ENCODE measurements at places on chromosomes 5 and 9. TPM values are rescaled to one million over a fixed set of nuclear protein-coding genes. Genes with fewer than 3 reads are reported as not detected.

SLC25A2 gene
- total RNA-seq = not detected

IL17B gene
- total RNA-seq = not detected

TEX48 gene
- total RNA-seq = not detected

DNAH5 gene
- total RNA-seq = 5.5 TPM

FOXD4L5 gene
- 0.47 TPM for total RNA-seq

NUTM2G gene
- total RNA-seq = not detected

INSL6 gene
- total RNA-seq = not detected

CHMP5 gene
- 92.8 TPM for total RNA-seq

IFNK gene
- not detected for total RNA-seq

ZNF354C gene
- 59.6 TPM for total RNA-seq

ATP10B gene
- 4.7 TPM for total RNA-seq

CCL21 gene
- not detected for total RNA-seq

EGR1 gene
- total RNA-seq = 2.8 TPM

IL5 gene
- total RNA-seq = not detected

PPIC gene
- 3.1 TPM for total RNA-seq

MEF2C gene
- 2,088 TPM for total RNA-seq

PCDHB15 gene
- total RNA-seq = 22.1 TPM

SLIT3 gene
- total RNA-seq = 0.78 TPM

ZNF300 gene
- 89.4 TPM for total RNA-seq

ANXA2R gene
- 0.31 TPM for total RNA-seq

LTC4S gene
- total RNA-seq = 1.7 TPM

PKD2L2 gene
- total RNA-seq = not detected

POLR3G gene
- total RNA-seq = 4.5 TPM

LHX3 gene
- total RNA-seq = not detected

ZNF474 gene
- 1.2 TPM for total RNA-seq

GCNT4 gene
- total RNA-seq = 1.7 TPM

TSSK1B gene
- total RNA-seq = 0.16 TPM

UAP1L1 gene
- 0.31 TPM for total RNA-seq

CTSV gene
- total RNA-seq = 0.94 TPM

SLC6A3 gene
- not detected for total RNA-seq

IL4 gene
- total RNA-seq = not detected

NR4A3 gene
- 8.7 TPM for total RNA-seq

KCNV2 gene
- total RNA-seq = not detected

ABO gene
- under 0.01 TPM for total RNA-seq

ORM1 gene
- total RNA-seq = not detected

PCDHGA8 gene
- total RNA-seq = 8.0 TPM

KCNN2 gene
- total RNA-seq = 34.6 TPM

CAVIN4 gene
- total RNA-seq = 12.9 TPM

UNC13B gene
- 12.3 TPM for total RNA-seq

DNAJC25 gene
- 4.7 TPM for total RNA-seq

ZFP2 gene
- total RNA-seq = 9.4 TPM

ECM2 gene
- 5.6 TPM for total RNA-seq

PCDHGA6 gene
- 12.3 TPM for total RNA-seq

OTP gene
- not detected for total RNA-seq

EIF4E1B gene
- not detected for total RNA-seq

DNAJC18 gene
- total RNA-seq = 46.6 TPM

APBA1 gene
- total RNA-seq = 29.0 TPM

CXCL14 gene
- total RNA-seq = 9.5 TPM

ANKRD20A1 gene
- total RNA-seq = 7.6 TPM

FUT7 gene
- not detected for total RNA-seq

MGAT1 gene
- 28.7 TPM for total RNA-seq

WNK2 gene
- 16.4 TPM for total RNA-seq

EFNA5 gene
- 14.5 TPM for total RNA-seq

IL33 gene
- total RNA-seq = 20.7 TPM

PCDHA11 gene
- total RNA-seq = 38.8 TPM

SEC61B gene
- total RNA-seq = 32.3 TPM

KIAA0825 gene
- 37.6 TPM for total RNA-seq

Data from occipital lobe (tissue), 3 donors.